Fibroblast of pulmonary artery (primary cell): ENCODE measurements at places on chromosomes 13 and 19.
A peak's percentile ranks its signal among the peaks of the same experiment; 100 is the strongest.

DNA sequence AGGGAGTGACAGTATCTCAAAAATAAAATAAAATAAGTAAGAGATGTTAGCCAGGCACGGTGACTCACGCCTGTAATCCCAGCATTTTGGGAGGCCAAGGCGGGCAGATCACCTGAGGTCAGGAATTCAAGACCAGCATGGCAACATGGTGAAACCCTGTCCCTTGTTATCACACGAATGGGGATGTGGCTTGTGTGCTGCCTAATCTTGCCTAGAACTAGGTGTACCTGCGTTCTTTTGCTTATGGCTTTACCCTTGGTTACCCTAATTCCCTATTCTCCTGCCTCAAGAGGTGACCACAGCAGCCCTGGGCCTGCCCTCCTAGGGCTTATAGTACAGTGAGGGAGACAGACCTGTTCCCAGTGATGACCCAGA, 6.3 kb upstream of the PVR start:
- no peak for DNase-seq

- peak; percentile 20 for DNase-seq
Measured at GRCh38 chr13:72255908-72256307, 388.9 kb upstream of the DACH1 start.

DNA sequence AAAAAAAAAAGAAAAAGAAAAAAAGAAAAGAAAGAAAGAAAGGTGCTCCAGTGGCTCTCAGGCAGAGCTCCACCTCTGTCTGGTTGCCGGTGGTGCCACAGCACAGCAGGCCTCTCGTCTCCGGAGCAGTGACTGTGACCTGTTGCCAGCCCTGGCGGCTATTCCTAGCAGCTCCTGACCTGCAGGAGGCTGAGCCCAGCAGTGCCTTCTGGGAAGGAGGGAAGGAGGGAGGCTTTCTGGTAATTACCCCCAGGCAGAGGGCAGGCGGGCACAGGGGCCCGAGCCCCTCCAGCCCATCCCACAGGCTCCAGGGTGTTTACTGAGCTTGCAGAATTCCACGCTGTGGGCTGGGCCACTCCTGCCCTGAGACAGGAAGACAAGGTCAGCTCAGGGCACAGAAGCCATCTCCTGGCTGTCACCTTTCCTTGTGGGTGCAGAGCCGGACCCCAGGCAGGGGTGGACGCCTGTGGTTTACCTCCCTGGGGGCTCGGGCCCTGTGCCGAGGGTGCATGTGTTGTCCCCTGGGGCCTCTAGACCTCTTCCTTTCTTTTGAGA, 77.9 kb downstream of the GNG7 start:
- no peak for DNase-seq

GRCh38 chr13:31468114-31468902, 268.5 kb downstream of the B3GLCT start:
- no peak for DNase-seq

DNA sequence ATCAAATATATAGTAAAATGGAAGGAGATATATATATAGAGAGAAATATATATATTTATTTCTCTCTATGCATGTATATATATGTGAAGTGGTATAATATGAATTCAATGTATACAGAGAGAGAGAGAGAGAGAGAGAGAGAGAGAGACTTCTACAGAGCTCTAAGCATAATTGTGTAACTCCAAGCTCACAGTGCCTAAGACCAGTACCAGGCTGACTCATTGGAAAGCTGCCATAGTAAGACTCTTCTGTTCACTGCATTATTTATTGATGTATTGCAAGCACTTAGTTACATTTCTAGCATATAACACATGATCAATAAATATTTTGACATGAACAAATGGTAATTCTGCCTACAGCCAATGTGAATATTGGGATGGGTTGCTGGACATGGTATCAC, 1734.7 kb downstream of the SLITRK1 start:
- peak; percentile 0 for DNase-seq

DNA sequence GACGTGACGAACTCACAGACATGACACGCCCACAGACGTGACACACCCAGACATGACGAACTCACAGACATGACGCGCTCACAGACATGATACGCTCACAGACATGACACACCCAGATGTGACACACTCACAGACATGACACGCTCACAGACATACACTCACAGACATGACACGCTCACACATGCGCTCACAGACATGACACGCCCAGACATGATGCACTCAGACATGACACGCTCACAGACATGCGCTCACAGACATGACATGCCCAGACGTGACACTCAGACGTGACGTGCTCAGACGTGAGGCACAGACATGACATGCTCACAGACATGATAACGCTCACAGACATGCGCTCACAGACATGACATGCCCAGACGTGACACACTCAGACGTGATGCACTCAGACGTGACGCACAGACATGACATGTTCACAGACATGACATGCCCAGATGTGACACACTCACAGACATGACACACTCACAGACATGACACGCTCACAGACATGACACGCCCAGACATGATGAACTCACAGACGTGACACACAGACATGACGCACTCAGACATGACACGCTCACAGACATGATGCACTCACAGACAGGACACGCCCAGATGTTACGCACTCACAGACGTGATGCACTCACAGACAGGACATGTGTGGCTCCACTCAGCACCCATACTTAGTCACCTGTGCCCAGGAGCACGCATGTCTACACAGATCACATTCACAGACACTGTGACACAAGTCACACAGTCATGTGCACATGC, 8.1 kb downstream of the ERFL start:
- no peak for DNase-seq

GRCh38 chr13:31675440-31675953, 63.8 kb upstream of the RXFP2 start:
- peak; percentile 42 for DNase-seq

- peak; percentile 57 for DNase-seq
Measured at GRCh38 chr13:44004878-44005277, 125.2 kb downstream of the LACC1 start.

DNA sequence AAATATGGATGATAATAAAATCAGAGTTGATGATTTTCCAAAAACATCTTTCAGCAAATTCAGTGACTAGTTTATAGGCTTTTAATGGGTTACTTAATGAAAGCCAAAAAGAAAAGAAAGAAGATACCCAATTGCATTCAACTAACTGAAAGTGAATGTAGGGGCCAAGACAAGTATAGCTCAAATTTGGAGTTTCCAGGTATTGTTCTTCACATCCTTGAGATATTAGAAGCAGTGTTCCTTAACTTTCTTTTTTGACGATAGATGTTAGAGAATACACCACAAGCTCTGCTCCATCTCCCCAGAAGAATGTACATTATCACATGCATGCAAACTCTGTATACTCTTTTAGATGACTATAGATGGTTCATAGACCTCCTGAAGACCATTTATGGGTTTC, 43.6 kb downstream of the PDS5B start:
- no peak for DNase-seq

- DNase-seq, result no peak
Measured at GRCh38 chr13:75061909-75062308, 420.1 kb downstream of the TBC1D4 start.

GRCh38 chr19:3544742-3545668, 6.0 kb downstream of the TEKTIP1 start:
- peak; percentile 58 for DNase-seq

- DNase-seq, result no peak
Measured at GRCh38 chr19:30884146-30884812, 465.0 kb downstream of the TSHZ3 start.

- peak; percentile 39 for DNase-seq
Measured at GRCh38 chr19:45403781-45404556, 900 bp downstream of the PPP1R13L start.

- no peak for DNase-seq
Measured at GRCh38 chr19:11499890-11500420, 5.7 kb downstream of the ZNF653 start.

DNA sequence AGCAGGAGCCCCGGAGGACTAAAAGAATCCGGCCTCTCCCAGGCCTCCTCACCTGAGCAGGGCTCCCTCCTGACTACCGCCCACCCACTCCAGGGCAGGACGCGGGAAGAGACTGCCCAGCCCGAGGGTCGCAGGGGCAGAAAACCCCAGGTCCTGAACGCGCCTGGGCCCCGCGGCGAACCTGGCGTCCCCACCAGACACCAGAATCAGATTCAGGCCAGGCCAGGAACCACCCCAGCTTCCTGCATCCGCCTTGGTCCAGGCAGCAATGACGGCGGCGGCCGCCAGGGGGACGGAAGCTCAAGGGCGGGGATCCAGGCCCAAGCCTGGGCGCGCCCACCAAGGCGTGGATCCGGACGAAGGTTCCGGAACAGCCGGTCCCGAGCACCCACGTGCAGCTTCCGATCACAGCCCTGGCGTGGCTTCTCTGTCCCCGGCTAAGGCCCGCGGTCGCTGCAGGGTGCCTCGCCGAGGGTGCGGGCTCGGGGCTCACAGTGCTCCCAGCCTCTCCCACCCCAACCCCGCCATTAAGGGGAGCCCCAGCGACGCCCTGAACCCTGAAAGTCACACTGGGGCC, 3.6 kb downstream of the LGALS7 start:
- peak; percentile 77 for DNase-seq

DNA sequence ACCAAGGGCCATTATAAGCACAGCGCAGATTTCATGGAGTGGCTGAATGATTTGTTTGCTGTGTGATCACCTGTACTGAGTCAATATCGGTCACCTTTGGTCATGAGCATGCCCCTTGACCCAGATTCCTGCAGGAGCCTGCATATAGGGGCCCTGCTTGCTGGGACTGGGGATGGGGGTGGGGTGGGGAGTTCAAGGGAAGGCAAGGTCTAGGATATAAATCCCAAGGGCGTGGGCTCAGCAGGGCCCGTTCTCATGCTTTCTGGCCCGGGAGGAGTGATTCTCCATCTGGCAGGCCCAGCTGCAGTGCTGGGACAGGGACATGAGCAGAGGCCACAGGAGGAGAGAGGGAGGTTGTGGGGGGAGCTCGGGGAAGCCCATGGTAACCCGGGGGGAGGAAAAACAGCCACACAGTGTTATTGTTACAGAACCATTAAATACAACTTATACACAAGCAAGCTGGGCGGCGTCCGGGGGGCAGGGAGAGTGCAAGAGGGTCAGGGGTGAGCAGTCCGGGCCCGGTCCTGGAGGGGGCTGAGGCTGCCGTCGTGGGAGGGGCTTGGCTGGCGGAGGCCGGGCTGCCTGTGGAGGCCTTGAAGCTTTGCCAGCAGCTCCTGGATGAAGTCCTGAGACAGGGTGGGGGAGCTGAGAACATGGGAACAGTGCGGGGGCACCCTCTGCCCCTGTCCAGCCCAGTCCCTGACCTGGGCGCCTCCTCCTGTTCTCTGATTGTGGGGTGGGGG, 5.2 kb downstream of the PPP1R14A start:
- DNase-seq, result peak; percentile 75

- DNase-seq, result no peak
Measured at GRCh38 chr19:52170304-52170703, 1.1 kb downstream of the ZNF836 start.

DNA sequence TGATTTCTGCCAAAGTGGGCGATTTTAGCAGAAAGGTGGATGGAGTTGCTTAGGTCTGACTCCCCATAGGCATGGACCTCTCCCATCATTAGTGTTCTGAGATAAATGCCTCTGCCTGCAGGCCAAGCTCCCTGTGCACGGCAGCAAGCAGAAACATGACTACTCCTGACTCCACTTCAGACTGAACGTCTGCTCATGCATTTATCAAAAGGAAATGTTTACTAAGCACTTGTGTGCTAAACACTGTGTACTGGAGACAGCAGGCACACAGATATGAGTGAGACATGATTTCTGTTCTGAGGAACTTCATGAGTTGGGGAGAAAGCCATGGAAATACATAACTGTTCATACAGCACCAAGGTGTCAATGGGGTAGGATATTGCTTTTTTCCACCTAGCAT, 149.6 kb downstream of the MIPEP start:
- no peak for DNase-seq

GRCh38 chr13:105952973-105953290, 582.5 kb downstream of the EFNB2 start:
- DNase-seq, result no peak

- DNase-seq, result peak; percentile 35
Measured at GRCh38 chr13:42474954-42475353, 99.0 kb upstream of the TNFSF11 start.

GRCh38 chr13:109779876-109780510, 6.4 kb downstream of the IRS2 start:
- no peak for DNase-seq

- DNase-seq, result no peak
Measured at GRCh38 chr19:2885736-2886135, 15.0 kb upstream of the ZNF57 start.

DNA sequence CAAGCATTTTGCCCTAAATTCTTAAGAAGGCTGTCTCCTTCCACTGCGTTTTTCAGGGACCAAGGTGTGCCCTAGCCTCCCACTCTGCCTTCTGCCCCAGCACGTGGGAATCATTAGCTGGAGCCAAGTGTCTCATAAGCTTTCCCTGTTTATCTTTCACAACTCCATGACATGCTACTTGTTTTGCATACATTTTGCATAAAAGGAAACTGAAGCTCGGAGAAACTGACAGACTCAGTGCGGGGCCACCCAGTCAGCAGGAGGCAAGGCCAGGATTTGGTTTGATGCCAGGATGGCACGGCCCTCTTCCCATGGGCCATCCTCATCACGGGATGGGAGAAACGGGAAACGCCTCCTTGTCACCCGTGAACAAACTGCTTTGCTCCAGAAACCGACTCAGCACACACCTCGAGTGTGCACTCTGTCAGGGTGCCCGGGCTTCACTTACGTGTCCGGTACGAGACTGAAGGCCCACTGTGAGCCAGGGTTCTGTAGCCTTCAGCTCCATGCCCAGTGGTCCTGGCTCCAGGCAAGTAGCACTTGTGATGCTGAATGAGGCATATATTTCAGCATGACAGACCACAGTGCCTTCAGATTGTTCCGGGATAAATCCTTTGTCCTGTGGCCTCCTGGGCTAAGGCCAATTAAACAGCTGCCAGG, 9.6 kb downstream of the CEBPA start:
- no peak for DNase-seq

GRCh38 chr13:59510386-59510785, 653.3 kb downstream of the DIAPH3 start:
- DNase-seq, result no peak

DNA sequence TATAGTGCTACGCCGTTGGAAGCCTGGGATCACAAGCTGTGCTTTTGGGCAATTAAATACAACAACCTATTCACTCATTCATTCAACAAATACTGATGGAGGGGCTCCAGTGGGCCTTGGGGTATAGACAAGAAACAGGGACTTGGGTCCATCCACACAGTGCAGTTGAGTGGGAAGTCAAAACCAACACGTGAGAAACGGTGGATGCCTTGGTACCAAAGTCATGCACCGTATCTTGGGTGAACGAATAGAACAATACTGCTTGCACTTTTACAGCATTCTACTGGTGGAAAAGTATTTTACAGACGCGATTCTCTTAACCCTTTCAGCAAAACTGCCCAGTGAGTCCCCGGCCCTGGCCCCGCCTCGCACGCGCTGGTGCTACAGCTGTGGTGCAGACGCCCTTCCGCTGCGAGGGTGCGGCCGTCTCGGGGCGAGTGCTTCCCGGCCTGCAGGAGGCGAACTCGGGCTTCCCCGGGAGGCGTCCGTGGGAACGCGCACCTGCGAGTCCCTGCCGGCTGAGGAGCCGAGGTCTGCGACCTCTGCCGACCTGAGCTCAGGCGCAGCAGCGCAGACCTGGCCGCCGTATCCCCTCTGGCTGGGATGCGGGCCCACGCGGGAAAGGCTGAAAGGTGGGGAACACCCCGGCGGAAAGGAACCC, 8.3 kb downstream of the TNFRSF19 start:
- peak; percentile 71 for DNase-seq
